ENCODE measurements at places on chromosomes 4 and X.

- DNase-seq, result no peak
These were observed 177.4 kb upstream of the LEF1 start for GRCh38 chr4:108345862-108346817.

DNA sequence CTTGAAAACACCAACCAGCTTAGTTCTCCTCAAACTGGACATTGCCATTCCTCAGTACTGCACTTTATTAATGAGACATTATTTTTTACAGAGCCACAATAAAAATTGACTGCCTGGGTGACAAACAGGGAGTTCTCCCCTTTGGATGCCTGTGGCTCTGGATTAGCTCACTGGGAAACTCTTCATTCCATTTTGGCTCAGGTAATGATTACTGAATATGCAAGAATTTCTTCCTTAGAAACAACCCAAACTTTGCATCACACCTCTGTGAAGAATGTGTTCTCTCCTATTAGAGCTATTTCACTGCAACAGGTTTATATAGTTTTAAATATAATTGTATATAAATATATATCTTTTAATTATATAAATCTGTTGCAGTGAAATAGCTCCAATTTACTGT is 2065.8 kb downstream of the ARAP2 start:
- no peak for DNase-seq

- no peak for DNase-seq
These were observed 307.8 kb upstream of the GIMD1 start for GRCh38 chr4:106676173-106676921.

GRCh38 chr4:30721185-30722091 is 1.3 kb downstream of the PCDH7 start:
- DNase-seq, result no peak

GRCh38 chrX:23515028-23515427 is 152.3 kb upstream of the PRDX4 start:
- DNase-seq, result no peak

- no peak for DNase-seq
These were observed 109.6 kb upstream of the STIM2 start for GRCh38 chr4:26751004-26751403.

DNA sequence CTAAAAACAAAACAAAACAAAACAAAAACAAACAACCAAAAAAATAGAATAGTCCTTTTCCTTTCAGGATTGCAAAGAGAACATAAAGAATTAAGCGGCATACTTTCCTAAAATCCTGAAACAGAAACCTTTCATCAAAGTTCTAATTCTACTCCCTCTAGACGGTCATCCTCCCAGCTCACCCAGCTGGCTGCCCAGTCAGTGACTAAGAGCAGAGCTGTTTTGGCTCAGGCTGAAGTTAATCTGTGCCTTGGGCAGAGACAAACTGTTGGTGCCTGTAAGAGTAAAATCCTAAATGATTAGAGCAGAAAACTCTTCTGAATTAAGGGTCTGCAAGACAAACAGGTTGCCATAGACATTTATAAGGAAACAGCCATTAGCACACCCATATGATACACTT is 17.6 kb upstream of the WAS start:
- DNase-seq, result no peak

DNA sequence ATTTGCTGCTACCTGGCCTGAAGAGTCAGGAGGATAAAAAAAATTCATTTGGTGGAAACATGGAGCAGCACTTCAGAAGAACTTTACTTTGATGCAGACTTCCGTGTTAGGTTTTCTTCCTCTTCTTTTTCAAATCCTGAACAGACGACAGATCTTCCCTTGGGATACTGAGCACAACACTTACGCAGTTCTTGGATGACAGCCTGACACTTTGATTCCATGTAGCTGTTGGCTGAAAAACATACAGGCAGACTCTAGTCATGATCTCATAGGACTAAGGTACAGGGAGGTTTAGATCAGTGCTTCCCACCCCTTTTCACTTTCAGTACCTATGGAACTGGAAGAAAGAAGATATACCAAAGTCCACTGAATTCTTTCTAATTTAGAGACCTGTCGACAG is 9.2 kb downstream of the CMC4 start:
- no peak for DNase-seq

DNA sequence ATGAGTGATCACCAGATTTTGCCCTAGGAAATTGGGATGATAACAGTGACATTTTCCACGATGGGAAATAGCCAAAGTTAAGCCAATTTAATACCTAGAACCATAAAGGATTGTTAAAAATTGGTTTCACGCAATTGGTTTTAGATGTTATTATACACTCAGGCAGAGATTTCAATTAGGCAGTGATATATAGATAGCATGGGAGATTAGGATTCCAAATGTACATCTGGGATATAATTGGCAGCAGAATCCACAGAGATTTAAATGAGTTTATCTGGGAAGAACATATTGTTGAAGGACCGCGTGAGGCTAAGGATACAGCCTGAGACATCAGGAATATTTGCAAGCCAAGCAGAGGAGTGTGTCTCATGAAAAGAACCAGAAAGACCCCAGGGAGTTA is 351.6 kb downstream of the GPM6A start:
- DNase-seq, result no peak

- no peak for DNase-seq
These were observed 22.7 kb upstream of the DKK2 start for GRCh38 chr4:107058828-107059227.

DNA sequence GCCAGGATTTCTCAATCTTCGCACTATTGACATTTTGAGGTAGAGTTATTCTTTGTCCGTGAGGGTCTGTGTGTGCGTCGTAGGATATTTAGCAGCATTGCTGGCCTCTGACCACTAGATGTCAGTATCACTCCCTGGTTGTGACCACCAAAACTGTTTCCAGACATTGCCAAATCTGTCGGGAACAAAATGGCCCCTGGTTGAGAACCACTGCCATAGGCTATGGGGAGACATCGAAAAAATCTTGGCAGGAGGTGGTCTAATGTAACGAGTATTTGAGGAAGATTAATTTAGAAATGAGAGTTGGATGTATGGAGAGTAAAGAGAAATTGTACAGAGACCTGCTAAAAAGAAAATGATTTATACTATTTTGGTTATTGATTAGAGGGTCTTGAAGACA is 108.4 kb downstream of the DOCK11 start:
- DNase-seq, result peak; percentile 18

GRCh38 chrX:7191681-7192110 is 43.7 kb upstream of the PUDP start:
- DNase-seq, result no peak

GRCh38 chrX:51496501-51497291 is at the start of gene NUDT11:
Gene NUDT11 (minus strand): TSS chrX:51496592. CDS start chrX:51496444, 148 bp downstream.
- DNase-seq, result peak; percentile 31

DNA sequence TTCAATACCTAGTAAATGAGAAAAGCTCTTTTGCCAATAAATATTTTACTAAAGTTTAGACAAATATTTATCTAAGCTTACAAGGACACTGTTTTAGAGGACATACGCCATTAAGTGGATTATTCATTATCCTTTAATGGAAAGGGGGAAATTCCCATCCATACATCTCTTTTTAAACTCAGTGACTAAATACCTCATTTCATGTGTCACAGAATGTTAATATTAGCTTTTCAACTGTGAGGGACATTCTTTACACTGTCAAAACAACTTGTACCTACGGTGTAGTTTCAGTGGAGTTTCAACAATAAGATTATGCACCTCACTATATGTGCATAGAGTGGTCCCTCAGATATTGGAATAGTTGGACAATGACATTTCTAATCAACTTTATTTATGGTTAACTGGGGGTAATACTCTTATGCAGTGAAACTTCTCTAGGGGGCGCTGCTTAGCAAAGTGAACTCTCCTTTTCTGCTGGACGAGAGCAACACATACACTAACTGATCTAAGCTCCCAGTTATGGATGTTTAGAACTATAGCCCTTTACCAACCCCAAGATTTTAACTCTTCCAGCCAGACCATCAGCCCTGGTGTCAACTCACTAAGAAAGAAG is 9.7 kb downstream of the HS6ST2 start:
- DNase-seq, result no peak

DNA sequence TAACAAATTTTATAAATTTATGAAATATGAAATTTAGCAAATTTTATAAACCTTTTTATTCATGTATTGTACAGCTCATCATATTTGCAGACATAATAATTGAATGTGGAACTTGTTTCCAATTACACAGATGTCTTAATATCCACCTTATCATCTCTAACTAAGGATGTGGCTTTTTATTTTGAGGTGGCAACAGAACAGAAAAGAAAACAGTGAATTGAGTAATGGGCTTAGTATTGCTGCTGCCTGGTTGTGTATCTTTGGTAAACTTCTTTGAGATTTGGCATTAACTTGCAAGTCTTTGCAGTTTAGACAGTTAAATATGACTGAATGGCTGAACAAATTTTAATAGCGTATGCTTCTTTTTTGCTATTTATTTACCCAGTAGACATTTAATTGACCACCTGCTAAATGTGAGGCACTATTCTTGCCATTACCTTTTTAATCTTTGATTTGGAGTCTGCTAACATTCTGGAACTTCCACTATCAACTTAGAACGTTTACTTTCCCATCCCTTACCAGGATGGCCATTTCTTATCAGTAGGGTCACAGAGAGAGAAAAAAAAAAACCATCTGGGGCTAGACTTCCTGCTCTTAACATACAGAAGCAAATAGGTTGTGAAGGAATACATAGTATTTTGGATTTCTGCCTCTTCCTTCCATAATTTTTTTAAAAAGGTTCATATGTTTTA is 44.8 kb downstream of the CLCN3 start:
- no peak for DNase-seq

GRCh38 chrX:135543924-135544323 is 23.5 kb downstream of the INTS6L start:
- DNase-seq, result peak; percentile 27

GRCh38 chr4:141686879-141687278 is 50.5 kb downstream of the IL15 start:
- no peak for DNase-seq

DNA sequence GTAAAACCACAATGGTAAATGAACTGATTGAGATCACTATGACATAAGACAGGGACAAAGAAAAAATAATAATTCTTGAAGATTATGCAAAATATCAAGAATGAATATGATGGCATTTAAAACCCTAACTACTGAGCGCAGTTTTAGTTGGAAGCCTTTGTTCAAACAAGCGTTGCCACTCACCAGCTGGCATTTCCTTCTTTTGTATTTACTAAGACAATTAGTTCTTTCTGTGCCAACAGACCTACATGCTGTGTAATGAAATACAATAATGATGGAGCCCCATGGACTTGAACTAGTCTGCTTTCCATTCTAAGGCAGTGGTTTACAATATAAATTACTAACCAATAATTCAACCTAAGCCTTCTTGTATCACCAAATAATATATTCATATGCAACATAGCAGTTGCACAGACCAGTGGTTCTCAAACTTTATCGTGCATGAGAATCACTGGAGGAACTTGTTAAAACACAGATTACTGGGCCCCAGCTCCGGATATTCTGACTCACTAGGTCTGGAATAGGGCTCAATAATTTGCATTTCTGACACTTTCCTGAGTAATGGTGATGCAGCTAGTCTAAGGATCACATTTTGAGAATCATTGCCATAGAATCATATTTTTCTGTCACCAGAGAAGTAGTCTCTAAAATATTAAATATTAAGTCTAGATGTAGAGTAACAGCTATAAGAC is 196.4 kb upstream of the MAGEB18 start:
- DNase-seq, result no peak

DNA sequence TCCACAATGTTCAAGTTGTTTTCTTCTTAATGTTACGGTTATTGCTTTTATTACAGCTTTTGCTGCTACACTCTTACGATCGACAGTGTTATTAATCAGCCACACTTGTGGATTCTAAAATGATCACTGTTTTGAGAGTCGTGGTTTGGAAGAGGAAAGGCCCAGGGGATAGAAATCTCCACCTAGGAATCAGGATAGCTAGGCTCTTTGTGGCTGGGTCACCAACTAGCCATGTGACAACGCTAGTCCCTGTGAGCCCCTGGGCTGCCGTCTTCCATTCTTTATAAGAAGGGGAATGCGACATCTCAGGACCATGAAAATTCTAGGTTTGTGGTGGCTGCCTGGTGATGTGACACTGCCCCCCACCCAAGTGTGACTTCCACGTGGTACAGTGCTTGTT is 380 bp downstream of the SLC34A2 start:
- no peak for DNase-seq

DNA sequence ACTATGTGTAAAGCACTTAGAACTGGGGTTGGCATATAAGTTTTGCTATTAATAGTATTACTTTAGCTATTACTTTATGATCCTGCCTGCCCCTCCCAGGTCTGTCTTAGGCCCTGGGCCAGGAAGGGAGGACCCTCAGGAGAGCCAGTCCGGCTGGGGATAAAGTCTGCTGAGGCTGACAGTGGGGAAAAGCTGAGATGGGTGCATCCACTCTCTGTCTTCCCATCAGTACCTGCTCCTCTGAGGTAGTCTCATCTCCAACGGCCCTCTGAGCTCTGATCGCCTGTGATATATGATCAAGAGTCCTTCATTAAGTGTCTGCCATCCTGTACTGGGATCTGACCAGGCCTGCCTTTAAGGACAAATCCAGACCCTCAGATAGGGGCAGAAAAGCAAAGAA is 156.5 kb upstream of the PJA1 start:
- no peak for DNase-seq

GRCh38 chr4:128596853-128597252 is 212.6 kb upstream of the JADE1 start:
- no peak for DNase-seq

DNA sequence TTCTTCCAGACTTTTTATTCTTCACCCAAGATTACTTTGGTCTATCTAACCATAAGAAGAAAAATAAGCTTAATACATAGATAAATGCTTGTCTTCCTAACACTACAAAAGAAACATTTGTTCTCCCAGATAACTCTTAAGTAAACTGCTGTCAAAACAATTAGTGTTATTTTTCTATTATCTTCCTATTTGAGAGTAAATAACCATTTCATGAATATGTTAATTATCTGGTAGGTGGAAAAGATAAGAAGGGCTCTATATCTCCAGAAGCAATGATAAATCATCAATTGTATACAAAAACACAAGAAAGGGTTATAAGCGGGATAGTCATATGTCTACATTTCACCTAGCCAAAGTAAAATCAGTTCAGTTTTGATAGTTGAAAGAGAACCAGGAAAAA is 180.4 kb downstream of the ZIC3 start:
- no peak for DNase-seq
